Endothelial cell of coronary artery (primary cell): ENCODE measurements at places on chromosomes 1 and 21. TPM values are rescaled to one million over a fixed set of nuclear protein-coding genes. Genes with fewer than 3 reads are reported as not detected.

The BTBD8 gene
- total RNA-seq = 1.6 and 1.8 TPM in 2 replicates

The PLXNA2 gene
- 69.5 and 73.7 TPM in 2 replicates for total RNA-seq

The DMBX1 gene
- not detected in 2 replicates for total RNA-seq

The IVL gene
- not detected in 2 replicates for total RNA-seq

The TTC34 gene
- under 0.01 and 0.09 TPM in 2 replicates for total RNA-seq
